ENCODE measurements at places on chromosomes 11 and 22.

- no peak for DNase-seq
These were observed 14.6 kb upstream of the OR52D1 start for GRCh38 chr11:5473921-5474320.

- DNase-seq, result no peak
These were observed 13.8 kb upstream of the TFIP11 start for GRCh38 chr22:26525946-26526564.

DNA sequence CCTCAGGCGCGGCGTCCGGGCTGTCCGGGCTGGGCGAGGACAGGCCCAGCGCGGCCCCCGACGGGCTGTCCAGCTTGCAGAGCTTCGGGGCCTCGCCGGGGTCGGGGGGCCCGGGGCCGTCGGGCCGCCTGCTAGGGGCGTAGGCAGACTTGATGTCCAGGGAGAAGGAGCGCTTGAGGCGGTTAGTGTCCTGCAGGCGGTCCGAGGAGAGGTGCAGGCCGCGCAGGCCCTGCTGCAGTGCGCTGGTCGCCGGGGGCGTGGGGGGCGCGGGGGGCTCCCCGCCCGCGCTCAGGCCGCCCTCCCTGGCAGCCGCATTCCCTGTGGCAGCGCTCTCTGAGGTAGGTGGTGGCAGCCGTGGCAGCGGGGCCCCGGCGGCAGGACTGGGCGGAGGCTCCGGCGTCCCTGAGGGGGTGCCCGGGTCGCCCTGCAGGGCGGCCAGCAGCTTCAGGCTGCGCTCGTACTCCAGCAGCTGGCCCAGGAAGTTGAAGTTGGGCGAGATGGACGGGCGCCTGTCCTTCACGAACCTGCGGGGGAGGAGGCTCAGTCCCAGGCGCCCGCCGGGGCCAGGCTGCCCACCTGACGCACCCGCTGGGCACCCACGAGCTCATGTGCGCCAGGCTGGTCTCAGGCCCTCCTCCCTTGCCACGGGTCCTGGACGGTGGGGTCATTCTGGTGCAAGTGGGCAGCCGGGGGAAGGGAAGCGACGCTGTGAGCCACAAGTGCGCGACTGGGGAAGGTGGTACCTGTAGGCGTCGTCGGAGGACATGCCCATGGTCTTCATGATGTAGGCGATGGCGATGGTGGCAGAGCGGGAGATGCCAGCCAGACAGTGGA is 14.8 kb downstream of the DUSP8 start:
- DNase-seq, result no peak

- no peak for DNase-seq
These were observed 270.6 kb downstream of the FAT3 start for GRCh38 chr11:92495107-92495793.

GRCh38 chr22:20206709-20207215 is 55.9 kb upstream of the CCDC188 start:
- DNase-seq, result peak; percentile 32

DNA sequence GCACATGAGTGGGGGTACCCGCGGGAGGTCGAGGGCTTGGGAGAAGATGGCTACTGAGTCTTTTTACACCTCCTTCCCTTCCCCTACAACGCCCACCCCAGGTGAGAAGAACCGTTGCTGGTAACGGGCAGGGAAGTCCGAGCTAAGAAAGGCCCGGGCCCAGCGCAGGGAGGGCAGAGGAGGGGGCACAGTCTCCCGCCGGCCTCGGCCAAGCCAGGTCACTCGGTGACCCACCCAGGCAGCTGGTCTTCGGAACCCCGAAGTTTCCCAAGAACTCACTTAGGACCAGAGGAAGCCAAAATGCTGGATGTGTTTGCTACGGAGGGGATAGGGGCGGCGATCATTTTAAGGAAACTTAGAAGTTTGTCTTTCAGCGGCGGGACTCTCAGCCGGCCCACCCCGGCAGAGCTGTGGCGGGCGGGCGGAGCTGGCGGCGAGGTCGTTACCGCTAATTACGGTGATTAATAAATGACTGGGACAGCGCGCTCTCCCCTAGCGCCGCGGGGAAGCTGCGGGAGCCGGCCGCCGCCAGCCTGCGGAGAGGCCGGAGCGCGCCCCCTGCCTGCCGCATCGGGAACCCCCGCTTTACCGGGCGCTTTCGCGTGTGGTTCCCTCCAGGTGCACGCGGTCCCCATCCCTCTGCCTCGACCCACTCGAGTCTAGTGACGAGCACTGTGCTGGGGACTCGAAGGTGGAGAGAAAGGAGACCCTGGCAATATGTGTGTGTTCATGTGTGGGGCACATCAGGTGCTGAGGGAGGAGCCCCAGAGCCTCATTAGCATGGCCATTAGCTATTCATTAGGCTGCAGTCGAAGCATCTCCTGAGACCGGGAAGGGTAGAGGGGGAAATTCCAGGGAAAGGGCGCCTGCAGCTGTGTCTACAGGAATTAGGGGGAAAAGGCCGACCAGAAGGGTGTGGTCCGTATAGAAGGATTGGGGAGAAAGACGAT is 945 bp downstream of the ROBO3 start:
- DNase-seq, result peak; percentile 11

DNA sequence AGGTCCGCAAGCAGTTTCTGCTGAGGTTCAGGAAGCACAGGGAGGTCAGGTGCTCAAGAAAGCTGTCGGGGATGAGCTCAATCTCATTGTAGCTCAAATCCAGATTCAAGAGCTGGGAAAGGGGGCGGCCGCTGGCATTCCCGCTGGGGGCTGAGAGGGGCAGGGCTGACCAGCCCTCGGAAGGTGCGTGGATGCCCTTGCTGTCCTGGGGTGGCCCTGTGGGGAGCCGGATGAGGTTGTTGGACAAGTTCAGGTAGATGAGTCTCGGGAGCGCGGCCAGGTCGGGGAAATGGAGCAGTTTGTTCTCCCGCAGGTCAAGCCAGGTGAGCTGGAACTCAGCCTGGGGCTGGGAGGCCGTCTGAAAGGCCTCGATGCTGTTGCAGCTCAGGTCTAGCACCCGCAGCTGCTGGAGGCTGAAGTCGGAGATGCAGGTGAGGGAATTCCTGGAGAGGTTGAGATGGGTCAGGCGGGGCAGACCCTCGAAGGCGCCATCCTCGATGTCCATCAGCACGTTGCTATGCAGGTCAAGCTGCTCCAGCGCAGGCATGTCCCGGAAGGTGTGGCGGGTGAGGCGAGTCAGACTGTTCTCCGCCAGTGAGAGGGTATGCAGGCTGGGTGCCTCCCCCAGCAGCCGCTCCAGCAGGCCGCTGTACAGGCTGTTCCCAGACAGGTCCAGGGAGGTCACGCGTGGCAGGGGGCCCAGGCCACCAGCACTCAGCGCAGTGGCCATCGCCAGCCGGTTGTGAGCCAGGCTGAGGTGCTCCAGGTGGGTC is 9.8 kb downstream of the LRRC32 start:
- DNase-seq, result no peak

- DNase-seq, result no peak
These were observed 7.9 kb downstream of the FAM118A start for GRCh38 chr22:45317551-45318167.
